ENCODE measurements at places on chromosomes 5 and 9.

DNA sequence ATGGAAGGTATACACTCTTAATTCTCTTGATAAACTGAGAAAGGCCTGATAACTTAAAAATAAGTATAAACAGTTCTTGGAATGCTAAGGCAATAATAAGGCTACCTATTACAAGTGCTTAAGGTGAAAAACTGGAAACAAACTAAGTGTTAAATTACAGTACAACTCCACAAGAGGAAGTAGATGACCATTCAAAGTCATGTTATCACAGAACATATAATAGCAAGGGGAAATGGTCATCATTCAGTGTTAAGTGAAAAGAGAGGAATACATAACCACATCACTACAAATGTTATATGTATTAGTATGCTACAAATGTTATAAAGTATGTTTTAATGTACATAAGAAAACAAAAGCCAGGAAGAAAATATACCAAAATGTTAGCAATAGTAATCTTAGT, 135.9 kb downstream of the CCDC192 start:
- no peak for DNase-seq

- DNase-seq, result no peak
These were observed 1.5 kb downstream of the ARHGAP26 start for GRCh38 chr5:142771666-142772065.

DNA sequence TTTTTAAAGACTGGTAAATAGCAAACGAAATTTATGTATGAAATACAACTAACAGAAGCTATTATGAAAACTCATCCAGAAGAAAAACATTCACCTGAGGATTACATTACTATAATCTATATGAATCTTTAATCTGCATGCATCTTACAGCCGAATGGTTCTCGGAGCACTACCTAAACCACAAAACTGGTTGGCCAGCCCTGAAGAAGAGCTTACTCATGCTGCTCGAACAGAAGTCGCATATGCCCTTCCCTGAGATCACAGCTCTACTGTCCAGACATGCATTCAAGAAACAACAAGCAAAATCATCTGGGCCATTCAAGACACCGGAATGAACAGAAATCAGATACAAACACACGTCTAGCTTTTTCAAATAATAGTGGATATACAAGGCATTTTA, 931.0 kb upstream of the DMAC1 start:
- no peak for DNase-seq

DNA sequence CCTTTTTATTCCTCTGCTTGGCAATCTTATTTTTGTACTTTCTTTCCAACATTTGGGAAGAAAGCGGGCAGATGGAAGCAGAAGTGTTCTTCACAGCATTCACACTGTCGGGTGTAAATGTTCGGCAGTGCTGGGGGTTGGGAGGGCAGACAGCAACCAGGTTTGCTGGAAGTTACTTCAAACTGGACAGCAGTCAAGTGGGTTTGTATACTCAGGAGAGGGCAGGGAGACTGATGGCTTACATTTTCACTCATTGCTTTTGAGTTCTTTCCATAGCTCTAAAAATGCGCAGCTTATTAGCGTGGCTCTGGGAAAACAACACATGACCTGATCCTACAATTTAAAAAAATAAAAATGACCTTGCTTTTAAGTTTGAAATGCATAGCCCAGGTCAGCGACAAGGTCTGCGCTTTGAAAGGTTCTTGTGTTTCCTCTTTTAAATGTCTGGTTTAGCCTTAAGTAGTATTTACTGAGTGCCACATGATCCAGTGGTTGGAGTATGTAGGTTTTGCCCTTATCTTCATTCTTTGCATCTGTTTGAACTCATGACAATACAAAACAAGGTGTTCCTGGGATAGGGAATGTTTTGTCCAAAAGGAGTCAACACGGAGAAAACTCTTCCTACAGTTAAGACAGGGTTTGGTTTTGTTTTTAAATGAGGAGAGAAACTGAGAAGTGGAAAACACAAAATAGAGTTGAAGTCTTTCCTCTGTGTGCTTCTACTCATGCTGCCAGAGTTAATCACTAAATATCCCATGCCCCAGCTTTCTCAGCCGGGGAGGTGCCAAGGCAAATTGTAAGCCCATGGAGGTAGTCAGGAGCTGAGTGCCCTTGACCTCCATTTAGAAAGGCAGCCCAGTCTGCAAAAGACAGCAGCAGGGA, 132.7 kb upstream of the DMRT1 start:
- DNase-seq, result peak; percentile 37

DNA sequence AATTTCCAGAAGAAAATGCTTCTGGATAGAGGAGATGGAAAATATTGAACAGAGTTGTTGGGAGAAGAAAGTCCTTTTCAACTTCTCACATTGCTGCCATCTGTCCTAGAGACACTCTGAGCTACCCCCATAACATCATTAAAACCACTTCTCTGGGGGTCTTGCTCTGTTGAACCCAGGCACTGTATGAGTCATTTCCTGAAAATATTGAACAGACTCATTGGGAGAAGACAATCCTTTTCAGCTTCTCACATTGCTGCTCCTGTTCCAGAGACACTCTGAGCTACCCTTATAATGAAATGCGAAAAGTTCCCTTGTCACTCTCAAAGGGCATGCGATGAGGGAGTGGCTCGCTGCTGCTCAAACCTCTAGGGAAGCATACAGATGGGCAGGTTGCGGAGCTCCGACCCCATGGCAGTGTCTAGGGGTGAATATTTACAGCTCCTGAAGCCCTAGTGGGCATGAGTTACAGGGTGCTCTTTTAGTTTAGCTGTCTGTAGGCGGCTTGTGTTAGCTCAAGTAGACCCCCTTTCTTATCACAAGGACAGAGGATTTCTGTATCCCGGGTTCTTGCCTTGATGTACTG, 90.7 kb downstream of the CDKN2A start:
- no peak for DNase-seq

- DNase-seq, result peak; percentile 13
These were observed 167.9 kb upstream of the PANK3 start for GRCh38 chr5:168746893-168747640.

DNA sequence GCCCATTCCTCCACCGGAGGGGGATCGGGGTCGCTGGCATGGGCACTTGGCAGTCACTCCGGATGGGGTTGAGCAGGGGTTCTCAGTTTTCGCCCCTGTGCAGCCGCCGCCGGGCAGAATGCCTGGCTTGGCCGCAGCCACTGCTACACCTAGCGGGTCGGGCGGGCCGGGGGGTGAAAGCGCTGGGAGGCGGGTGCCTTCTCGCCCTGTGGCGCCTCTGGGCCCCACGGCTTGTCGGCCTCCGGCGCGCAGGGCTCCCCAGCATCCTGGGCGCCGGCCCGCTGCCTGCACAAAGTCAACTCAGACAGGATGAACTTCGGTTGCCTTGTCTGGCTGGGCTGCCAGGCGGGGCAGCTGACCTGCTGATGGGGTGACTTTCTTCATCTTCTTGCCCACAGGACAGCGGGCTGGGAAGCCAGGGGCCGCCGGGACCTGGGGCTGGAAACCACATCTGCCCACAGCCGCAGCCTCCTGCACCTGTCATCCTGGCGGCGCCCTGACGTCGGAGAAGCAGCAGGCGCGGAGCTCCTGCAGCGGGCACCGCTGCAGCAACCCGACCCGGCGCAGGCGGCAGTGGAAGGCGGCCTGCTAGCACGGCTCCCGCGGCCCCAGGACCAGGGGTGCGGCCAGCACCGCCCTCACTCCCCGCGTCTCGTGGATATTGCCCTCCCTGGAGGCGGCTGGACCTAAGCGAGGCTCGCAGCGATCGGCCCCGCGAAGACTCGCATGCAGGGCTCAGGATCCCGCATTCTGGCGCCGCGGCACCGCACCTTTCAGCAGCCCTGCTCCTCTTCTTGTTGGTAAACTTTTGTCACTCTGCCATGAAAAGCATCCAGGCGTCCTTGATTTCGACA, 1.3 kb upstream of the ANKRD18A start:
- DNase-seq, result peak; percentile 61

DNA sequence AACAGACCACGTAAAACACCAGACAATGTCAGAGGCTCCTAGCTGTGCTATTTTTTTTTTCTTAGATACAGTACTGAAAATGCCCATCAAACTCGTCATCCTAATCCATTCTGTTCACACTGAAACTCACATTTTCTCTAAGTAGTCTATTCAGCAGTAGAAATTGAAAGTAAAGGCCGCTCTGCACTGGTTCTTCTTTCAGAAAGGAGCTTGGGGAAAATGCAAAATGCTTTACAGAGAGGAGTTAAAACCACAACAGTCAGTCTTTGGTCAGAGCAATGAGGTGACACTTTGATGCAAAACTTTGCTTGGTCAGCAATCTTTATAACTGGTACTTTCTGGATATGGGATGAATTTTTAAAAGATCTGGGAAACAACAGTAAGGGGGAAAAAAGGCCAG, 43.8 kb upstream of the SUSD1 start:
- peak; percentile 71 for DNase-seq

- no peak for DNase-seq
These were observed 412.4 kb upstream of the ZNF462 start for GRCh38 chr9:106450549-106450948.

DNA sequence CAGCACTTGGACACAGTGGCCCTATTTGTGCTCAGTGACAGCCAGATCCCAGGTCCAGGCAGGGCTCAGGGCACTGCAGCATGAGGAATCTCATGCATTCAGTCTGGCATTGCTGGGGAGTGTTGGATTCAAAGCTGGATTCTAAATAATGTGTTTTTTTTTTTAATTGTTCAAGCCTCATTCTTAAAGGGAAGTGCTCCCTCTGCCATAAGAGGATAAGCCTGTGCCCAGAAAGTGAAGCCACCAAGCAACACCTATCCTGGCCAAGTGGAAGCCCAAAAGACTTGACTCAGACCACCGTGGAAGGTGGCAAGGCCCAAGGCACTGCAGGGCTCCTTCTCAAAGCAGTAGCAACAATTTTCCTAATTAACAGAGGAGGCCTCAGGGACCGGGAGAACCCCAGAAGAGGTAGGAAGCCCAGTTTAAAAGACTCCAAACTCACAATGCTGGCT, 135.6 kb downstream of the ACTL7B start:
- no peak for DNase-seq

GRCh38 chr9:113160571-113160970, 9.8 kb downstream of the SLC31A2 start:
- no peak for DNase-seq

DNA sequence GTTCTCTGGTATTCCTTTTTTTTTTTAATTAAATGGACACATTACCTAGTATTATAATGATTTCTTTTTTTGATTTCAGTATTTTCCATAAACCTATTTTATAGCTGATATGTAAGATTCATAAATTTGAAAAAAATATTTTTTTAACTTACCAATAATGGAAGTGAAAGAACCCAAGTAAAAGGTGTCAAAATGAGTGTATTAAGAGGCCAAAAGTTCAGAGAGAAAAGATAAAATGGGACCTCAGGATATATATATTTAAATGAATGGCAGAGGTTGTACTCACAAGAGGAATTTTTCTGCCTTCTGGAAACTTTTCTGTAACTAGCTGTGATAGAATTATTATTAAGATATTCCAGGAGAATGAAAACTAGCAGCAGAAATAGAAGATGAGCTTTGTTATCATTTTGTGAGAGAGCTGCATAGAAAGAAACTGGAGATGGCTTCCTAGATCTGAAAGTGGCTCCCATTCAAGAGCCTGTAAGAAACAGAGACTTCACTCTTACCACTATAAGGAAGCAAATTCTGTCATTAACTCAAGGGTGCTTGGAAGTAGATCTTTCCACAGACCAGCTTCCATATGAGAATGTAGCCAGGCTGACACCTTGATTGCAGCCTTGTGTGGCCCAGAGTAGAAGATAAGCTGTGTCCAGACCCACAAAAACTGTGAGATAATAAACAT, 91.7 kb downstream of the MRPS30 start:
- no peak for DNase-seq

DNA sequence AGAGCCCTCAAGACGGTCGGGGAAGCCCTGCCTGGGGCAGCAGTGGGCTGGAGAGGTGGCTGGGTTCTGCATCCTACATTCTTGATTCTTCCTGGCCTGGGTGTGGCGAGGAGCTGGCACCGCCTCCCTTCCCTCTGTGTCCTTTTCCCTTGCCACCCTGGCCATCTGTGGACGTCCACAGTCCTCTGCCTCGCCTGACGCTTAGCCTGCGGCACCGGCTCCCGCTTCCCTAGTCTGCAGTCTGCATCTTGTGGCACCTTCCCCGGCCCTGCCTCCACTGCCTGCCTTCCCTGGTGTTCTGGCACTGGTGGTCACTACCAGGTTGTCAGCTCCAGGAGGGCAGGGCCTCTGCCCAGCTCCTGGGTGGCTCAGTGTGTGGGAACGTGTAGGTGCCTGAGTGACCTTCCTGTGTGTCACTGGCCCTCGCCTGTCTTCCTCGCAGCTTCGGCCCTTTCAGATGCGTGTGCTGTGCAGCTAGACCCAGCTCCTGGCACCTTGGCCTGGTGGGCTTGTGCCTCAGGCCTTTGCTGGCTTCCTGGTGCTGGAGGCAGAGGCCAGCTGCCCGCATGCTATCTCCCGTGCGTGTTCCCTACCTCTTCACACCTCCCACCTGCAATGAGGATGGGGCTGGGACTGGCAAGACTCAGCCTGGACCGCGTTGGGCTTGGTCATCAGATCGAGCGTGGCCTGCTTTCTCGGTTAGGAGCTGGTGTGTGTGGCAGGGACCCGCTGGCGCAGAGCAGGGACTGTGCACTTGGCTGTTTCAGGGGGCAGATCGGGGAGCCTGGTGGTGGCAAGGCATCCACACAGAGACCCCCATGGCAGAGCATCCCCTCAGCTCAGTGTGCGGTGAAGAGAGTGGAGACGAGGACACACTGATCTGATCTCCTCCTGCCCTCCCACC, 20.9 kb downstream of the TRAF2 start:
- no peak for DNase-seq

- DNase-seq, result no peak
These were observed 9.0 kb downstream of the KIAA1958 start for GRCh38 chr9:112495614-112496013.

DNA sequence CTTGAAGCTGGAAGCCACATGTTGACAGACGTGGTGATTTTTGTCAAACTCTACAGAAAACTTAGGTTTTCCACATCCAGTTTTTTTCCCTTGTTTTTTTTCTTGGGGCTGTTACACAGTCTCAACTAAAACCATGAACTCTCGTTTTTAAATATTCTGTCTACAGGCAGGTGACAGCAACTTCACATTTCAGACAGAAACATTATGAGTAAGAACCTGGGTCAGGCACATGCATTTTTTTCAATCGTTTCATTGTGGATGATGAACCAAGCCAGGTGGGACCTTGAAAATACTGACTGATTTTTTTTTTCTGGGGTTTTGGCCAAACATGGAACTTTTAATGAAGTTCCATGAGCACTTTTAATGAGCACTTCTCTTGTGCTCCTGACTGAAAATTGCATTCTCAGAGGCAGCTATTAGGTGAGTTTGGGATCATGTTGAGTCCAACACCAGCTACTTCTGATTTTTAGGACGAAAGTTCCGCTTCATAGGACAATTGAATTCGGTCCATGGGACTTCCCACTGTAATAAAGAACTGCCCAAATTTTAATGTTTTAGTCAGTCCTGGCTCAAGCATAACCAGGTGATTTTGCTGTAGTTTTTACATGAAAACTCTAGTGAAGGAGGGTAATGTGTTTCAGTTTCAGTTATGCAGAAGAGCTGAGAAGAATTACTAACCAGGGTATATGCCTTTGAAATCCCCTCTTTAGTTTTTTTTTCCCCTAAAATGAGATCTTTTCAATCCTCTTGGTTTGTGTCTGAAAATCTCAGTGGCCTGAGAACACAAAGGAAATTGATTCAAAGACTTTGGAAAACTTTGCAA, 93.2 kb upstream of the ADAMTS16 start:
- no peak for DNase-seq

All from RPMI8226 (cell line).